Stimulated activated CD4-positive, alpha-beta T cell treated with anti-CD3 and anti-CD28 coated beads, Interleukin-1b, Interleukin-23, amount 100 ng/mL, for 4 hours (primary cell): ENCODE measurements at places on chromosomes 13 and 19.

GRCh38 chr19:35731779-35732405 lies 10.4 kb downstream of the IGFLR1 start:
- no peak for DNase-seq

- no peak for DNase-seq
Measured at GRCh38 chr19:39236527-39236926, 8.3 kb downstream of the IFNL3 start.

- DNase-seq = no peak
Measured at GRCh38 chr13:48370815-48371214, 42.1 kb downstream of the LPAR6 start.

- no peak for DNase-seq
Measured at GRCh38 chr13:79937771-79938216, 403.1 kb downstream of the SPRY2 start.

DNA sequence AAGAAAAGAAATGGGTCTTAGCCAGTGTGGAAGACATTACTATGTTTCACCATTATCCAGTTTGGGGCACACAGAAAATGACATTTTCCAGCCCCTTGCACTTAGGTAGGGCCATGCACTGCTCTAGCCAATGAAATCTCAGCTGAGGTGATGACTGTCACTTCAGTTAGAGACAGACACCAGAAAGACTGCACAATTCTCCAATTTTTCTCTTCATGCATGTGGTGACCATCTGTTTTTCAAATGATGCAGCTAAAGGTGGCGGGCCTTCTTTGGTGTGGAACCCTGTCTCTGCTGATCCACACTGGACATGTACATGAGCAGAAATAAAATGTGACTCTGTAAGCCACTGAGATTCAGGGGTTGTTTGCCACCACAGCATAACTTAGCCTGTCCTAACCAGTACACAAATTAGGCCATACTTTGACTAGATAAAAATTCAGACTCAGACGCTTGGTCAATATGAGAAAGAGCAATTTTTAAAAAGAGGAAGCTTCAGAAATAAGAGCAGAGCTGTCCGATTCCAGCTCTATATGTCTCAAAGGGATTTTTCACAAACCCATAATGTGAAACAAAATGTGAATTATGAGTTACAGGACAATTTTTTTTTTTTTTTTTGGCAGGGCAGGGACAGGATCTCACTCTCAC lies 6.7 kb downstream of the ZNF565 start:
- no peak for DNase-seq

DNA sequence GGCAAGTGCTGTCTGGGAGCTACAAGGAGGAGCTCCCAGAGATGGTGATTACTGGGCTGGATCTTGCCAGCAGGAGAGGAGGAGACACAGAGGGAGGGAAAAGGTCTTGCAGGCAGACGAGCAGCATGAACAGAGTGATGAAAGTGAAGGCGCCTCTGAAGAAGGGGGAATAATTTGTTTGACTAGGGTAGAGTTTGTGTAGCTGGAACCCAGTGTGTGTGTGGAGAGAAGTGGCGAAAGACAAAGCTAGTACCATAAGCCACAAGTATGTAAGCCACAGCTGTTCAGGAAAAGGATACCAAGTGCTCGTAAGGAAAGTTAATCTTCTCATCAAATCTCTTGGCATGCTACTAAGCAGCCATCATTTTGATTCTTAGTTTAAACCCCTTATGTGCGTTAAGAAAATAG lies 5.4 kb downstream of the FLT1 start:
- DNase-seq = no peak

- DNase-seq = no peak
Measured at GRCh38 chr13:21703846-21704245, 33.0 kb downstream of the FGF9 start.

DNA sequence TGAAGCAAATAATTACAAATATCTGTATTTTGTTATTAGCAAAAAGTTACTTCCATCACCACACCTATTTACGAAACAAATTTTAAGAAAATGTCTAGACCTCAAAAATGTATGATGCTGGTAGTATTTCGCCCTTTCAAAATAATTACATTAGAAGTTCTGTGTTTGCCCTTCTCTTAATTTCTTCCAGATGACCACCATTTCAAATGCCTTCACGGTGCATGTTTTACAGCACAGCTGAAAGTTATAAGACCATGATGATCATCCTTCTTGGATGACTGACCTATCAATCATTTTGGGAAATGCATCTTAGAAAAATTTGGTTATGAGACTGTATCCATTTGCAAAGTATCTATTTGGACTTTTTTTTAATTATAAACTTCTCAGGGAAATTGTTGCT lies 390.8 kb downstream of the SLITRK6 start:
- no peak for DNase-seq

- DNase-seq = no peak
Measured at GRCh38 chr13:27917121-27917947, 2.5 kb upstream of the PDX1 start.

GRCh38 chr13:21149568-21149967 lies 26.8 kb downstream of the SKA3 start:
- DNase-seq = no peak

DNA sequence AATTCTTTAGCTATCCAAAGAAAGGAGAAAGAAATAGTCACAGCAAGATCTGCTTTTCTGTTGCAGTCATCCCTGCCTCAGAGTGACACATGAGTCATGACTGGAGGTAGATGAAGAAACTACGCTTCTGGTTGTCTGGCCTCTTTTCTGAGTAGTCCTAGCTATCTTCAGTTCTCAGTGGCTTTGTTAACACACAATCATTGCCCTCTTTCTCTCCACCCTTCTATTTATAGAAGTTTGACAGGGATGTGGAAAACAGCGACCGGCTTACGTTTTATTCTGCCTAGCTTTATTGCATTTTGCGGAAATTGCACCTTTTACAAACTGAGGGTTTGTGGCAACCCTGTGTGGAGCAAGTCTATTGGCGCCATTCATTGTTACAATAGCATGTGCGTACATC lies 26.7 kb downstream of the SPATA13 start:
- no peak for DNase-seq

- DNase-seq = no peak
Measured at GRCh38 chr19:10713317-10713716, 4.6 kb upstream of the DNM2 start.

- peak; percentile 26 for DNase-seq
Measured at GRCh38 chr19:5292822-5293611, 47.6 kb downstream of the PTPRS start.

DNA sequence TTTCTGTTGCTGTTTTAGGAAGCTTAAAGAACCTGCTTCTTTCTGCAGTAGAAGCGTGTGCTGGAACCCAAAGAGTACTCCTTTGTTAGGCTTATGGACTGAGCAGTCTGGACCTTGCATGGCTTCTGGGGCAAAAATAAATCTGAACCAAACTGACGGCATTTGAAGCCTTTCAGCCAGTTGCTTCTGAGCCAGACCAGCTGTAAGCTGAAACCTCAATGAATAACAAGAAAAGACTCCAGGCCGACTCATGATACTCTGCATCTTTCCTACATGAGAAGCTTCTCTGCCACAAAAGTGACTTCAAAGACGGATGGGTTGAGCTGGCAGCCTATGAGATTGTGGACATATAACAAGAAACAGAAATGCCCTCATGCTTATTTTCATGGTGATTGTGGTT lies 103.1 kb downstream of the TNFRSF19 start:
- no peak for DNase-seq

GRCh38 chr19:40253611-40254092 lies 27.2 kb upstream of the CCNP start:
- DNase-seq = no peak

DNA sequence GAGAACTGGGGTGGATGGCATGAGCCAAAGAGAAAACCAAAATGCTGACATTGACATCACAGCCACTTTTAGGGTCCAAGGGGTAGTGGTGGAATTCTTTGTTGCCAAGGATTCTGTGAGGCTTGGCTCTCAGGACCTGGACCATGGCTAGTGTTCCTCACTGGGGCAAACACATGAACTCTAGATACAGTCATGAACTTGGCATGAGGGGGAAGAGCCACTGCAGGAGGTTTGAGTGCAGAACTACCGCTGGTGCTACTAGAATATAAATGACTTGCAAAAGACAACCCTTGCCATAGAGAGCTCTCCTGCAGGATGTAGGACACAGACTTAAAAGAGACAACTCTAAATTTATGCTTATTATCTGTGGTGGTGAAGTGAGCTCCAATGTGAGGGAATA lies 29.8 kb upstream of the FRY start:
- no peak for DNase-seq

DNA sequence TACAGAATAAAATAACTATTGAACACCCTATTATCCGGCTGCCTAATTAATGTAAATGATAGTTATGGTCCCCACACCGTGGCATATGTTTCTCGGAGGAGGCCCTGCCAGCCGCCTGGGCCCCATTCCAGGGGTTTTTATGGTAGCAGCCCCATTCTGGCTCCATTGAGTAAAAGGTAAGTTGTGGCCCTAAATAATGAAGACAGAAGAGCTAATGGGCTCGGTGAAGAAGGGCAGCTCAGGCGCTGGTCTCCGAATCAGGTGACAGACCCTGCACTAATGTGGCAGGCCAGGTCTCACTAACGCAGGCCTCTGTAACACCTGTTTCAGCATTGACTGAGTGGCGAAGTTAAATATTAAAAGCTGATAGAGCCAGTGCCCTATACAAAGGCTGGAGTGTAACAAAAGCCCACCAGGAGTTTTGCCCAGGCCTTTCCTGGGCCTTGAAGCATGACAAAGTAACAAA lies 19.1 kb downstream of the POP4 start:
- no peak for DNase-seq

- no peak for DNase-seq
Measured at GRCh38 chr19:39038098-39038497, 5.7 kb upstream of the FBXO27 start.

DNA sequence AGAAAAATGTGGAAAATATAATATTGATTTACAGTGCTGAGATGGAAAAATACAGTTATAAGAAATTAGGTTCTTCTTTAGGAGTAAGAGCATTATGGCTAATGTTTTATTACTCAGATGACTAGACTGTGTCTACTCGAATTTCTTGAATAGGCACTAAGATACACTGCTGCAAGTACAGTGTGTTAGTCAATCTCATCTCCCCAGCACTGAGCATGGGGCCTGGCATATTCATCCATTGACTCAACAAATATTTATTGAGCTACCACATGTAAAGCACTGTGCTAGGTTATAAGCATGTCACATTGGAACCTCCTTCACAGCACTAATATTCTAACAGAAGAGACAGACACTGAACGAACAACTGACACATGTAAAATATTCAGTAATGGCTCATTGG lies 242.5 kb upstream of the GPC6 start:
- DNase-seq = no peak

DNA sequence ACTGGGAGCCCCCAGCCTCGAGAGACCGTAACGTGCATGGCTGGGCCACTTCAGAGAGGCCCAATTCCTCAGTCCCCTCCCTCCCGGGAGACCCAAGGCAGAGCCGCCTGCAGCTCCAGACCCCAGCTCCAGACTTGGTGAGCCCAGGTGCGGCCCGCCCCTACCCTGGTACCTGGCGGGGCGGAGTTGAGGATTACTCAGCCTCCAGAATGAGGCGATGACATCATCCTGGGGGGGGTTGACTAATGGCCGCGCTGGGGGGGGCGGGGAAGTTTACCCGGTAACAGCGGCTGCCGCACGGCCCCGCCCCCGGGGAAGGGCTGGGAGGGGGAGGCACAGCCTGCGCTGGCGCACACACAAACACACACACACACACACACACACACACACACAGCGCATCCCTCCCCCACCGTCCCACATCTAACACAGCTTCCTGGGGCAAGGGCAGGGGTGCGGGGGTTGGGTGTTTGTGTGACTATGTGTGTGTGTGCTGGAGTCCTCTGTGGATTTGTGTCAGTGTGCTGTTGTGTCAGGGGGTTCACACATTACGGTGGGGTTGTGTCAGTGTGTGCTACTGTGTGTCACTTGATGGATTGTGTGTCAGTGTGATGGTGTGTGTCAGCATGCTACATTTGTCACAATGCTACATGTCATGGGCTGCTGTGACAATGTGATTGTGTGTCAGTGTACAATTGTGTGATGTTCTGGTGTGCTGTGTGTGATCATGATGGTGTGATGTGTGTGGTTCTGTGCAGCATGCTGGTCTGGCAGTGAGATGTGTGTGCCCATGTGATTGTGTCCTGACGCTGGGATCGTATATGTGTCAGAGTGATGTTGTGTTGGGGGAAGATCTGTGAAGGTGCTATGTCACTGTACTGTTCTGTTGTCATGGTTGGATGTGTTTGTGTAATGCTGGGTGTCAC lies 10.3 kb upstream of the BBC3 start:
- peak; percentile 90 for DNase-seq

DNA sequence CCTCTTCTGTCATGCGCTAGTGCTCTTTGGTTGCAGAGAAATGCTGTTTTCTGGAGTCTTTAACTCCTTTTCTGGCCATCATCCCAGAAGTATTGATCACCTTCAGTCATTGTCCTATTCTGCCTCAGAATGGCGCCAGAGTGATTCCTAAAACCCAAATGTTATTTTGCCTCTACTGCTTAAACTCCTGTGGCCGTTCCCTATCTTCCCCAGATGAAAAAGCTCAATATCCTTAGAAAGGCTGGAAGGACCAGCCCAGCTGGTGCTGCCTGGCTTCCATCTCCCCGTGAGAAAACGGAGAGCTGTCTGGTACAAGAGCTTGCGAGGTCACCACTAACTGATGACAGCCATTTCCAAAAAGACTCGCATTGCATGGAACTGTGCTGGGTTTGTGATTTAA lies 179.1 kb downstream of the RBM26 start:
- no peak for DNase-seq

DNA sequence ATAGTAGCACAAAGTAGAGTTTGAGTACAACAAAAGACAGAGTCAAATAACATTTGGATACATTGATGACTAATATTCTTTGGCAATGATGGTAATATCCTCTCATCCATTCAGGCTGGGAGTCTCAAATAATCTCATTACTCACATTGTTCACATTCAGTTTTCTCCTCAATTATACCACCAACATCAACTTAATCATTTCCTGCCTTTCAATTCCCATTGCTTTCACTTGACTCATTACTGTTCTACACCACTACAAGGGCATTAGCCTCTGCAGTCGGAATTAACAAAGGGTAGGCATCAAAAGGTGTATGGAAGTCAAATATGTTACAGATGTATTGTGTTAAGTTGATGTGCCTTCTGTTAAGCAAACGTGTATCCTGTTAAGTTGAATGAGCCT lies 518.4 kb upstream of the SLITRK1 start:
- no peak for DNase-seq

- no peak for DNase-seq
Measured at GRCh38 chr13:84645196-84646012, 763.1 kb upstream of the SLITRK1 start.

- DNase-seq = no peak
Measured at GRCh38 chr13:110216006-110216397, 91.0 kb downstream of the COL4A1 start.

- no peak for DNase-seq
Measured at GRCh38 chr19:56603829-56604228, 8.7 kb downstream of the ZNF71 start.
